ENCODE measurements at places on chromosomes 3 and 15. TPM values are rescaled to one million over a fixed set of nuclear protein-coding genes. Genes with fewer than 3 reads are reported as not detected.

The RAB6B gene
- 0.81 TPM for total RNA-seq

DNA sequence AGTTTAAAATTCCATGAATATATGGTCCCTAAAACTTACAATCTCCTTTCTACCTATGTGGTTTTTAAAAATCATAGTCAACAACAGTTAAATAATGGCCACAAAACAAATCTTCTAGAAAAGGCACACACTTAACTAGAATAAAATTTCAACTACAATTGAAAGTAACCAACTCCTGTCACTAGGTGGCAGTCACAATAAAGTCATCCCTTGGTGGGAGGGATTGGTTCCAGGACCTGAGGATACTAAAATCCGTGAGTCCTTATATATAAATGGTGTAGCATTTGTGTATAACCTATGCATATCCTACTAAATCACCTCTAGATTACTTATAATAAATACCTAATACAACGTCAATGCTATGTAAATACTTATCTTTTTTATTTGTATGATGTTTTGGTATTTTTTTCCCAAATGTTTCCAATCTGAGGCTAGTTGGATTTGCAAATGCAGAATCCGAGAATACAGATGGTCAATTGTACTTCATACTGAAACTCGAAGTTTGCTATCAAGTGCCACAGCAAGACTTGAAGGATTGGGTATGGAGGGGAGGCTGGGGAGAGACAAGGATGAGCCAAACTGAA is 172.6 kb downstream of the FMN1 start:
- no peaks in the 10 kb centered on the region for H3K4me1 ChIP-seq
- DNase-seq: no peak
- H3K27ac ChIP-seq: no peak overlapping the region
- H3K4me3 ChIP-seq: no peak overlapping the region
- H3K36me3 ChIP-seq: no peaks in the 10 kb centered on the region

GRCh38 chr3:104873331-104873730 is 493.4 kb upstream of the ALCAM start:
- H3K4me1 ChIP-seq: no peaks in the 10 kb centered on the region
- no peaks in the 10 kb centered on the region for H3K27me3 ChIP-seq
- no peak overlapping the region for H3K27ac ChIP-seq
- H3K36me3 ChIP-seq: no peaks in the 10 kb centered on the region
- H3K4me3 ChIP-seq: no peak overlapping the region
- no peak for DNase-seq

DNA sequence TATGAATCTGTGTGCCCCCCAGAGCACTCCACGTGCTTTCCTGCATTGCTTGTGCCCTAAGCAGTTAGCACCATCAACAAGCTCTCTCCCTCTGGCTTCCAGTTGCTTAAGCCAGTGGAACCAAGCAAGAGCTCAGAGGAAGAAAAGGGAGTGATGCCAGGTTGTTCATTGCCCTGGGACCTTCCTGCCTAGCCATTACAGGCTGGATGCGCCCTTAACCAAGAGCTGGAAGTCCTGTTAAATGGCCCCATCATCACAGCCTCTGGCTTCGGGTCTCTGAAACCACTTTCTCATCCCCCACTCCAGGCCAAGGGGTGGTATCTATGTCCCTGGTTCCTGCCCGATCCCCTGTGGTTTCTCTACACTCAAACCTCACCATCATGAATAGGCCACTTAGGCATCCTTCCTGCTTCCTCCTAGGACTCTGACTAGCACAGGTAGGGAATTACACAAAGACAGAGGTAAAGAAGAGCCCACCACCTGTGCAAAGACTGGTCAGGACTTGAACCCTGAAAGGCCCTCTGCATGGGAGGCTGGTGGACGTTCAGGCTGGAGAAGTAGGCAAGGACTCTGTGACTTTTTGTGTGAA is 309.5 kb upstream of the TRIM42 start:
- H3K36me3 ChIP-seq: no peaks in the 10 kb centered on the region
- no peak for DNase-seq
- no peak overlapping the region for H3K27ac ChIP-seq
